Mucosa of gallbladder (tissue), 1 donor: ENCODE measurements at places on chromosomes 1 and 21. TPM values are rescaled to one million over a fixed set of nuclear protein-coding genes. Genes with fewer than 3 reads are reported as not detected.

RNU1-1 gene
- total RNA-seq = 1,358 TPM

DNA sequence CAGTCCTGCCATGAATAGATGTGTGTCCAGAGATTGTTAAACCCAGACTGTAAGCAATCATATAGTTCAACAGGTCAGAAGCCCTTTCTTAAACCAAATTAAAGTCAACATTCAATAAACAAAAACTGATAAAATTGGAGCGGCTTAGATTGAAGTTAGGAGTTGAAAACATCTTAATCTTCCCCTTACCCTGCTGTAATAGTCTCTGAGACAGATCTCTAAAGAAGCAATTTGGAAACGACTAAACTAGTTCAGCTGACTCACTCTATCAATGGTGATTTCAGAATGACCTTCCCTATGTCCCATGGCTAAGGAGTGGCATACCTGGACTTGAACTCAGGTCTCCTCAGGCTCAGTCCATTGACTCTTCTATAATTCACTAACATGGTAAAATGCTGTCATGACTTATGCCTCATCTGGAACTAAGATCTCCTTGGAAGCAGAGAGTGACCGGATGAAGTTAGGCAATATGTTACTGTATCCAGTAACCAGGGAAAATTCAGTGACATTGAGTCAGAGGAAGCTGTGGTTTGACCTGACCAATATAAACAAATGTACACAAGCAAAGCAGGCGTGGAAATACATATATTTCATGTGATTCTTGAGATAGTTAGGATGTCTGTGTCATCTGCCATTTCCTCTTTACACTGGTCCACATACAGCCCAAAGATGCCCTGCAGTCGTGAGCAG, 30.1 kb downstream of the SGIP1 start:
- no peak for DNase-seq

PLXNA2 gene
- 37.4 TPM for total RNA-seq

DNA sequence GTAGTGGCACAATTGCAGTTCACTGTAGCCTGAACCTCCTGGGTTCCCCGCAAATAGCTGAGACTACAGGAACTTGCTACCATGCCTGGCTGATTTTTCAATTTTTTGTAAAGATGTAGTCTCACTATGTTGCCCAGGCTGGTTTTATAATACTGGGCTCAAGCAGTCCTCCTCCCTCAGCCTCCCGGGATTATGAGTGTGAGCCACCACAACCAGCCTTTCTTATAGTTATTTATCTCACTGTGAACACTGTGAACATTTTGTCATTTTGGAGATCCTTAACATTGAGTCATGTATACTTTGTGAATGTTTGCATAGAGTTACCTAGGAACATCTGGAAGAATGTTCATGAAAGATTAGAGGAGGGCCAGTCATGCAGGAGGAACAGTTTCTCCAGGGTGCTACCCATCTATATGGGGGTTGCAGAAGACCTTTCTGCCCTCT, 127.1 kb upstream of the CACYBP start:
- no peak for DNase-seq

CYP4A22 gene
- total RNA-seq = 0.86 TPM
